ENCODE measurements at places on chromosomes 2 and 18.

- DNase-seq = no peak
Measured at GRCh38 chr2:171244466-171244969, 83.8 kb upstream of the TLK1 start.

DNA sequence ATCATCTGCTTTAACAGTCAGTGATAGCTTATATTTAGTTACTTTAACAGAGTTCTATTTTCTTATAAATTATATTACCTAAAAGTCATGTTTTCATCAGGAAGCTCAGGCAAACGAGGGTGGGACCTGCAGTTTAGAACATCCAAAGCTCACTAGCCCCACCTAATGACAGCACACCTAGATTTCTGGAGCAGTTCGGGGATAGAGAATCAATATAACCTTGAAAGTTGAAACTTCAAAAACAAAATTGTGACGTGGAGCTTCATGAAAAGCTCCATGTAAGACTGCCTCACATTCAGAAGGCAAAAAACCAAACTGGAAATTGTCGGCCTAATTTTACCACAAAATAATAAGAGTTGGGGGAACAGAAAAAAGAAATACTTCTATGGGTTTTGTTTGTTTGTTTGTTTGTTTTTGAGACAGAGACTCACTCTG is 185.9 kb upstream of the CCDC150 start:
- no peak for DNase-seq

- no peak for DNase-seq
Measured at GRCh38 chr2:67065046-67065445, 332.1 kb upstream of the ETAA1 start.

DNA sequence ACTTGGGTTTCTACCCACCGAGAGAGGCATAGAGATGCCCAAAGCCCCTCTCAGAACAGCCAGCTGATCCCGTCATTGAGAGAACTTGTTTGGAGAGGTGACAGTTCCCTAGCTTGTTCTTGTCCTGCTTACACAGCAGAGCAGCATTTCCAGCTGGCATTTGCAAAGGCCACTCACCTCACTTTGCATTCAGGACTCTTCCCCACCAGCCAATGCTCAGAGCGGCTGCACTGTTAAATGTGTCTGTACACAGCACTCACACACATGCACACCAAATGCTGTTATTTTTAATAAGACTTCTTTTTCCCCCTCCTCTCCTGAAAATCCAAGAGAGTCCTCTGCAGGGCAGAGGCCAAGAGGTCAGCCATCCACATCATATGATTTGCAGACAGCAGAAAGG is 104.6 kb upstream of the SLC14A2 start:
- DNase-seq = no peak

GRCh38 chr2:27754138-27754588 is 17.4 kb upstream of the MRPL33 start:
- peak; percentile 47 for DNase-seq

DNA sequence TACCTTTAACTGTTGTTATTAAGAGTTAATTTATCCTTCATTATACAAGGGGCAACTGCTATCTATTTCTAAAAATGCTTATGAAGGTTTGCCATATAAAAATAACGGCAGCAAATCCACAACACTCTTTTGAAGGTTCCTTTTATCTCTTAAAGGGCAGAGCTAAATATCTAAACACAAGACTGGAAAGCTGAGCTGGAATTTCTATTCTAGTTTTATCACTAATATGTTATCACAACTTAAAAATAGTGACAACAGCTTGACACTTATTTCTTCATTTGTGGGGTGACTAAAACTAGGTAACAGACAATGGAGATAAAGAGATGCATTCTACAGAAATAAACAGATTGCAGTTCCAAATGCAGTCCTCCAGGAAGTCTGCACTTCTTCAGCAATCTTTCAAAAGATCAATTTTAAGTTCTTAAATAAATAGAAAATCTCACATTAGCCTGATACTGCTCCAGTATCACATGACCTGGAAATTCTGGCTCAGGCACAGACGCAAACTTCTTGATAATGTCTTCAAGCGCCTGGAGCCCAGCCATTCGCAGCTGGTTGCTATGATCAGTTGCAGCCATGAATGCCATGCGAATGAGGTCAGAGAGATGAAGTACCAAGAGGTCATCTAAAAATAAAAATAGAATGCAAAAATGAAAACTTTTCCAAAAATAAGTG is 54.0 kb upstream of the STRN start:
- DNase-seq = no peak

GRCh38 chr2:168694866-168695265 is 107.6 kb upstream of the NOSTRIN start:
- no peak for DNase-seq

DNA sequence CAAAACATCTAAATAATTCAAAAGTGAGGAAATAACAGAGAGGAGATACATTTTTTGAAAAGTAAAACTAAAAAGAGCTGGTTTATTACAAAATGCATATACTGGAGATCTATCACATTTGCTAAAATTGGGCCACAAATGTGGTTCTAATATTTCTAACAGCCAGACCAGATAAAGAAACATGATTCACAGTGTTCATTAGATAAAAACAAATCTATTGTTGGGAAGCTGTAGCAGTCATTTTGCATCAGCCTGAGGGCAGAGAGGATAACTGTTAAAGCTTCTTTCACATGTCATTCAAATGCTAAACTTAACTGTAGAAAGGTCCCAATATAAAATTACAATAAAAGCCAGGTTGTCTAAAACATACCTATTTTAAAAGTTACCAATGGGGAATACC is 148.3 kb downstream of the GULP1 start:
- DNase-seq = no peak

- DNase-seq = no peak
Measured at GRCh38 chr2:190843890-190844699, 36.5 kb upstream of the GLS start.

Data from activated CD8-positive, alpha-beta memory T cell treated with anti-CD3 and anti-CD28 coated beads for 4 hours (primary cell).